Myocyte (in vitro differentiated cells): ENCODE measurements at places on chromosomes 2 and 18. TPM values are rescaled to one million over a fixed set of nuclear protein-coding genes. Genes with fewer than 3 reads are reported as not detected.

Gene RGPD4
- not detected in 2 replicates for total RNA-seq

Gene TCF23
- total RNA-seq, result not detected in 2 replicates

Gene SLC66A3
- total RNA-seq, result 39.4 and 42.6 TPM in 2 replicates

Gene DNAJC5G
- total RNA-seq, result not detected in 2 replicates

Gene IKZF2
- total RNA-seq, result 4.5 and 4.9 TPM in 2 replicates

Gene SNTG2
- total RNA-seq, result not detected in 2 replicates

Gene IL37
- not detected in 2 replicates for total RNA-seq

Gene RBKS
- 1.5 and 2.0 TPM in 2 replicates for total RNA-seq

Gene GAD1
- 0.35 and 0.83 TPM in 2 replicates for total RNA-seq

Gene COLEC12
- 1.5 and 2.7 TPM in 2 replicates for total RNA-seq

Gene GREB1
- total RNA-seq, result 0.24 and 0.52 TPM in 2 replicates

- DNase-seq, result no peak
Observed at GRCh38 chr18:58579561-58580047, 49.3 kb downstream of the ALPK2 start.

DNA sequence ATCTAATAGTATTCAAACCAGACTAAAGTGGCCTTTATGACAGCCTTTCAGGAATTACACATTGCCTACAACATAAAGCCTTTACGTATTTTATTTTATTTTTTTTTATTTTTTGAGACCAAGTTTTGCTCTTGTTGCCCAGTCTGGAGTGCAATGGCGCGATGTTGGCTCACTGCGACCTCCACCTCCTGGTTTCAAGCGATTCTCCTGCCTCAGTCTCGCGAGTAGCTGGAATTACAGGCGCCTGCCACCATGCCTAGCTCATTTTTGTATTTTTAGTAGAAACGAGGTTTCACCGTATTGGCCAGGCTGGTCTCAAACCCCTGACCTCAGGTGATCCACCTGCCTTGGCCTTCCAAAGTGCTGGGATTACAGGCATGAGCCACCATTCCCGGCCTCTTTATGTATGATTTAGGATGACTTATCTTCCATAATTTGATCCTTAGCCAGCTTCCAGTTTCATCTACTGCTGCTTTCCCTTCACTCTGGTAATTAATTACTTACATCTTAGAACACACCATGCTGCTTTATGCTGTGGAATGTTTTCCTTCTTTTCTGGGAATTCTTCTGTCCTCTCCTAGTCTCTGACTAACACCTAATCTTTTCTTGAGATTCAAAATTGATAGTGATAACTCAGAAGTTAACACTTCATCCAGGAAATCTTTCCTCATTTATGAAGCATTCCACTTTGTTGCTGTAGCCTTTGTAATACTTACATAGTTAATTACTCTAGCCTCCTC, 2.6 kb downstream of the USP14 start:
- no peak for DNase-seq

- peak; percentile 21 for DNase-seq
Observed at GRCh38 chr18:57353940-57354461, 1.6 kb downstream of the ST8SIA3 start.

GRCh38 chr2:224930124-224930523, 112.1 kb downstream of the DOCK10 start:
- DNase-seq, result no peak

GRCh38 chr2:232228332-232228731, 150.2 kb upstream of the ALPP start:
- DNase-seq, result no peak

GRCh38 chr2:231800493-231801091, 14.3 kb downstream of the COPS7B start:
- peak; percentile 20 for DNase-seq

DNA sequence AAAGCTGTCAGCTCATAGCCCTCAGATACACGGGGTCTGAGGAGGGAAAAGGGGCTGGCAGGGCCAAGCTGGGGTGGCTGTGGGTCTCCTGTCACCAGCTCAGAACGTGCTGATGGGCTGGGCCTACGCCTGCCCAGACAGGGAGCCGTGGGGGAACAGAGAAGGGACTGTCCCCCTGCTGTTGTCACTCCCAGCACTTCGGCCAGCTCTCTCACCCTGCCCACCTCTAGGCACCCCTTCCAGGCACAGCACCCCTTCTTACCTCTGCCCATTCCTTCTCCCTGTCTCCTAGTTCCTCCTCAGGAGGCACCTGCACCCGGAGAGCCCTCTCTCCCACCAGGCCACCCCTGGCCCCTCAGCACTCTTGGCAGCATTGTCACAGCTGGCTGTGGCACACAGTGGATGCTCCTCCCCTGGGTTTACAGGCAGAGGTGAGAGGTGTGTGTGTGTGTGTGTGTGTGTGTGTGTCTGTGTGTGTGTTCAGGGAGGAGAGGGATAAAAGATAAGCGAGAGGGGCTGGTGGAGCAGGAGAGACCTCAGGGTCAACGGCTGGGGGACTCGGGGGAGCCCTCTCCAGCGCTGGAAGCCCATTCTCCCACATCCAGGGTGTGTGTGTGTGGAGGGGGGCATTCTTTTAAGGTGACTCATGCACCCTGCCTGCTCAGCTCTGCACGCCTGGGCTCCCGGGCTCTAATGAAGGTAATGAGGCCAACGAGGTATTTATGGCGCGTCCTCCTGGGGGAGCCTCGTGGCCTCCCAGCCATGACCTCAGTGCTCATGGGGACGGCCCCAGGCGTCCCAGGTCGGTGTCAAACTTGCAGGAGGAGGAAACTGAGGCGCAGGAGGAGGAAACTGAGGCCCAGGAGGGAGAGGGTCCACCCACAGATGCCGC, 66.1 kb upstream of the SMAD7 start:
- DNase-seq, result peak; percentile 72

GRCh38 chr18:51568151-51568550, 370.7 kb upstream of the MEX3C start:
- DNase-seq, result no peak

DNA sequence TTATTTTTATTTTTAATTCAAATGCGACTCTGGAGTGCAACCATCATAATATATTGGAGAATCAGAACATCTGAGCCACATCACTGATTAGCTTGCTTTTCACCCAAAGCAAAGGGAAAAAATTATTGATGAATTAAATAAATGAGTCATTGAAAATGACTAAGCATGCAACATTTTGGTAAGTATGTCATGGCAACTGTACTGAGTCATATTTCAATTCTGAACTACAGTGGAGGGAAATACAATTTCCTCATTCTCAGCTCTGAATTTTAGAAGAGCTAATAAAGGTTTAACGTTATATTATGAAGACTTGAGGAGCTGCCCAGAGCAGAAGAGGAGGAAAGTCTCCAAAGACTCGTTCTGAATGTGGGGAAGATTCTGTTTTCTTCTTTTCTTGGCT, 89.6 kb upstream of the CCDC68 start:
- no peak for DNase-seq

DNA sequence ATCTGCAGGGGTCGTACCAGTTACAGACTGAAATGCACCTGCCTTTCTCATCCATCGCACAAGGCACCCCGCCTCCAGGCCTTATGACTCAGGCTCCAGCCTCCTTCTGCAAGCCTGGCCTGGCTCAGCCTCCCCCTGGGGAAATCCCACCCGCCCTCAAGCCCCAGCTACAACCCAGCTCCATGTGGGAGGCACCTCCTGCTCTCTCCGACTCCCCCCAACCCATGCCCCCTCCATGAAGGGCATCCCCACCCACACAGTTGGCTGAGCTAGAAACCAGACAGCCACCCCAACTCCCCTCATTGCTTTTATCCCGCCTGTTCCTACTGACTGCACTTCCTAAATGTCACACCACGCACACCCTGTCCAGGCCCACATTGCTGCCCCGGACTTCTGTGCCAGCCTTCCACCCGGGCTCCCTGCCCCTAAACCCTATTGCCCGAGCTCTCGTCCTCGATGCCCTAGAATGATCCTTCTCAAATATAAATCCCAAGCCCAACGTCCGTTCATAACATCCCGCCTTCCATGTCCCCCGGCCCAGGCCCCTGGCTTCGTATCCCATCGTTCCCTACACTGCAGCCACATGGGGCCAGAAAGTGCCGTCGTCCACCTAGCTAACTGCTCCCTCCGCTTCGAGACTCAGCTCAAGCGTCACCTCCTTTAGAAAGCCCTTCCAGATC, 9.9 kb downstream of the DNMT3A start:
- DNase-seq, result no peak

- no peak for DNase-seq
Observed at GRCh38 chr2:101696272-101697123, 1.0 kb upstream of the MAP4K4 start.

GRCh38 chr2:239966029-239966852, 58.9 kb downstream of the NDUFA10 start:
- DNase-seq, result no peak
